ENCODE measurements at places on chromosomes 5 and 9.

DNA sequence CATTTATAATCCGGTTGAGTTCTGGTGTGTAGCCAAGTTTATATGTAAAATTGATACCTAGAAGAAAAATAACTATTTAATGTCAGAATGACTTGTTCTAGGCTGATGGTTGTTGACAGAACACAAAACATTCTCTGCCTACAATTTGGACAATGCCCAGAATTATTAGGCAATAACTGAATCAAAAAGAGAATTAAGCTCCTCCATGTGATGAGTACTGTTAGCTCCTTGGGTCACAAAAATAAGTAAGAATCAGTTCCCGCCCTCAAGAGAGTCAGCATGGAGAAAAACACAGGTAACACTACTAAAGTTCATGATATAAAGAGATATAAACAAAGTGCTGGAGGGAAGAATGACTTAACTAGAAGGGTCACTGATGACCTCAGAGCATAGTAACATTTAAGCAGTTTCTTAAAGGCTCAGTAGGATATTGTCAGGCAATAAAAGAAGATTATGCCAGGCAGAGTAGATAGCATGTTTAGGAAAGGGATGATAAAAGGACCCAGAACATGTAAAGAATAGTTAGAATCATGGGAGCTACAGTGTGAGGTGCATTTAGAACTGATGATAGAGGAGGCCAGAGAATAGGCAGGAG lies 200.5 kb upstream of the ACTBL2 start:
- no peak overlapping the region for H3K27ac ChIP-seq
- H3K27me3 ChIP-seq: no peaks in the 10 kb centered on the region
- no peaks in the 10 kb centered on the region for H3K36me3 ChIP-seq
- no peaks in the 10 kb centered on the region for H3K4me1 ChIP-seq
- no peak overlapping the region for H3K4me3 ChIP-seq

DNA sequence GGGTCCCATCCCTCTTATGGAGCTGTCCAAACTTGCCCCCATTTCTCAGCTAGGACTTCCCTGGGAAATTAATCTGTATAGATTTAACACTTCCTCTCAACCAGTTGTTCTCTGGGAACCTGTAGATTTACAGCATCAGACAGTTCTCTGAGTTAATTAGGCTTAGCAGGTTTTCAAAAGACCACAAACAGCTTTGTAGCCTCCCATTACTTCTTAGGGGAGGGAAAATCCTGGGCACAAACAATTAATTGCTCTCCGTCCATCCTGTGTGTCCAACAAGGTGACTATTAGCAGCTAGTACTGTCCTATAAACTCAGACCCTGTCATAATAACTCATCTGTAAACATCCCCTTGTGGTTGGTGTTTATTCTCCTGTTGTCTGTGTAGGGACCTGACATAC lies 197.9 kb downstream of the GOLPH3 start:
- H3K27me3 ChIP-seq: no peaks in the 10 kb centered on the region
- no peak overlapping the region for H3K27ac ChIP-seq
- no peak overlapping the region for H3K4me3 ChIP-seq
- no peak for DNase-seq

DNA sequence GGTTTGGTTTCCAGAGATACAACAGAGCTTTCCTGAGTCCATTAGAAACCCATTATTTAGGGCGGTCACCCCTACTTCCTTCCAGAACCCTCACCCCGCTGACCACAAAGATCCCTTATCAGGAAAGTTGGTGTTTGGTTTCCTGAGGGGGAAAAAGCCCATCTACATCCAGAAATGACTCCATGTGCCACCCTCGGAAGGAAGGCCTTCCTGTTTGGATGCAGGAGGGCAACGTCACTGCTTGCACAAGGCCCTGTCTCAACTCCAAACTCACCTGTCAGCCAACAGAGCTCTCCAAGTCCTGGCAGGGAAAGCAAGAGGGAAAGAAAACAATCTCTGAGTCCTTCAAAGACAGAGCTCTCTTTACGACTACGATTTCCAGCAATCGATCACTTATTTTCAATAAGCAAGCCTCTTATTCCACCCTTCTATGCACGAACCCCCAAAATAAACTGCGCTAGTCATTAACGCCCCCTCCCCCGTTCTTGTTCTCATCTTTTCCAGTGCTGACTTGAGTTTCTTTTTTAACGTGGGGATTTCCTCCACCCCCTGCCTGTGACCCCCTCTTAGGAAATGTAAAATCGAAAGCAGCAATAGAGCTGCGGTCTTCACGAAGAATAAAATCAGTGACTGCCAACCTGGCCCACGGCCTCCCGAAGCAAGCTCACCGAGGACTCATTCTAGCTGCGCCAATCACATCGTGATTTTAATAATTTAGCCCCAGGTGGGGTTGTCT lies 35.7 kb upstream of the NTNG2 start:
- H3K4me1 ChIP-seq: no peaks in the 10 kb centered on the region
- no peaks in the 10 kb centered on the region for H3K36me3 ChIP-seq
- no peak overlapping the region for H3K4me3 ChIP-seq
- no peak for DNase-seq

- no peak overlapping the region for H3K4me3 ChIP-seq
- no peak for DNase-seq
- no peaks in the 10 kb centered on the region for H3K36me3 ChIP-seq
These were observed 49.3 kb downstream of the COL15A1 start for GRCh38 chr9:98992885-98993569.

GRCh38 chr9:122810306-122810946 lies 10.5 kb downstream of the OR1K1 start:
- no peaks in the 10 kb centered on the region for H3K36me3 ChIP-seq
- no peak overlapping the region for H3K4me3 ChIP-seq
- H3K27ac ChIP-seq: no peak overlapping the region
- H3K27me3 ChIP-seq: no peaks in the 10 kb centered on the region
- no peak for DNase-seq

- no peaks in the 10 kb centered on the region for H3K36me3 ChIP-seq
- no peak overlapping the region for H3K27ac ChIP-seq
- H3K27me3 ChIP-seq: no peaks in the 10 kb centered on the region
- no peak overlapping the region for H3K4me3 ChIP-seq
- H3K4me1 ChIP-seq: no peaks in the 10 kb centered on the region
These were observed 216.9 kb upstream of the TMEM161B start for GRCh38 chr5:88485531-88485930.

- no peak for DNase-seq
- H3K27me3 ChIP-seq: no peaks in the 10 kb centered on the region
- no peaks in the 10 kb centered on the region for H3K36me3 ChIP-seq
- no peaks in the 10 kb centered on the region for H3K4me1 ChIP-seq
- no peak overlapping the region for H3K27ac ChIP-seq
These were observed 133.9 kb downstream of the PJA2 start for GRCh38 chr5:109275919-109276318.

GRCh38 chr9:13053504-13053903 lies 226.0 kb downstream of the MPDZ start:
- H3K4me3 ChIP-seq: no peak overlapping the region
- H3K4me1 ChIP-seq: no peaks in the 10 kb centered on the region
- no peaks in the 10 kb centered on the region for H3K36me3 ChIP-seq

GRCh38 chr5:171999877-172000276 lies 6.6 kb downstream of the FBXW11 start:
- H3K4me3 ChIP-seq: no peak overlapping the region
- no peaks in the 10 kb centered on the region for H3K36me3 ChIP-seq
- no peaks in the 10 kb centered on the region for H3K27me3 ChIP-seq

- H3K36me3 ChIP-seq: no peaks in the 10 kb centered on the region
- no peak overlapping the region for H3K4me3 ChIP-seq
- DNase-seq: no peak
- no peaks in the 10 kb centered on the region for H3K27me3 ChIP-seq
- no peak overlapping the region for H3K27ac ChIP-seq
These were observed 16.1 kb downstream of the NR6A1 start for GRCh38 chr9:124755061-124755460.

DNA sequence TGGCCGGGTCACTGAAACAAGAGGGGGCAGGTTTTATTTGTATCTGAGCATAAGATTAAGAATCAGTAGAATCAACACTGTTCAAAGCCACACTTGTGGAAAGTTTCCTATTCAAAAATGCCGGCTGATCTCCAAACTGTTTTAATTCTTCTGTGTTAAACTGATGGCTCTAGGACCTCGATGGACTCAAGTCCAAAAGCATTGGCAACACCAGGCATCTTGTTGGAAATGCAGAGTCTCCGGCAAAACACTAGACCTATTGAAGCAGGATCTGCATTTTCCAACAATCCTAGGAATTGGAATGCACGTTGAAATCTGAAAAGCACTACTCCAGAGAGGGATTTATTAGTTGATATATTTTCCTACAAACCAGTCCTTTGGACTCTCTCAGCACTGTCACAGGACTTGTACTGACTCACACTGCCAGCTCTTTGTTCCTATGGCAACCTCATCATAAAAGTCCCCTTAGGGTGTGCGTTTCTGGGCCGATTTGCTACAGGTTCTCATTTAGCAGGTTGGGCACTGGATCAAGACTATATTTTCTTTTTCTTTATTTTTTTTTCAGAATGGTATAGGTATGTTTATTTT lies 48.1 kb upstream of the PCA3 start:
- DNase-seq: no peak
- peak overlapping the region; percentile 67 for H3K27ac ChIP-seq
- H3K27me3 ChIP-seq: no peaks in the 10 kb centered on the region
- H3K36me3 ChIP-seq: peaks cover 26% of the 10 kb centered on the region
- no peak overlapping the region for H3K4me3 ChIP-seq
- H3K4me1 ChIP-seq: no peaks in the 10 kb centered on the region

DNA sequence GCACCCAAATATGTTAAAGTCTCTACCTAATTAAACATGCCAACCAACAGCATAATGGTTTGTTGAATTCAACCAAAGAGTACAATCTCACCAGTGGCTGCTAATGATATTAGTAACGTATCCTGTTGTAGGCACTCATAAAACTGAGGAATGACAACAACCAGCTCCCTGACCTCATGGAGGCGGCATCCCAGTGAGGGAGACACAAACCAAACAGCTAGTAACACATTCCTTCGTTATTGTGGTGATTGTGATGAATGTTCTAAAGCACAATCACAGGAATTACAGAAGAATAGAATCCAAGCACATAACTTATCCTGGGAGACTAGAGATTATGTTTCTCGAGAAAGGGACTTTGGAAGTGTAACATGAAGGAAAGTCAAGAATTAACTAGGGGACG lies 224.6 kb downstream of the CTNND2 start:
- no peak overlapping the region for H3K27ac ChIP-seq
- no peaks in the 10 kb centered on the region for H3K36me3 ChIP-seq
- H3K4me3 ChIP-seq: no peak overlapping the region
- H3K4me1 ChIP-seq: no peaks in the 10 kb centered on the region

- no peaks in the 10 kb centered on the region for H3K36me3 ChIP-seq
- DNase-seq: no peak
- H3K27ac ChIP-seq: no peak overlapping the region
- H3K4me3 ChIP-seq: no peak overlapping the region
These were observed 363.4 kb downstream of the NPR3 start for GRCh38 chr5:33074548-33074947.

- H3K27ac ChIP-seq: no peak overlapping the region
- peaks cover 64% of the 10 kb centered on the region for H3K36me3 ChIP-seq
- DNase-seq: no peak
- H3K4me1 ChIP-seq: peaks cover 10% of the 10 kb centered on the region
- H3K4me3 ChIP-seq: no peak overlapping the region
These were observed 3.6 kb downstream of the PSMB7 start for GRCh38 chr9:124411514-124412227.

DNA sequence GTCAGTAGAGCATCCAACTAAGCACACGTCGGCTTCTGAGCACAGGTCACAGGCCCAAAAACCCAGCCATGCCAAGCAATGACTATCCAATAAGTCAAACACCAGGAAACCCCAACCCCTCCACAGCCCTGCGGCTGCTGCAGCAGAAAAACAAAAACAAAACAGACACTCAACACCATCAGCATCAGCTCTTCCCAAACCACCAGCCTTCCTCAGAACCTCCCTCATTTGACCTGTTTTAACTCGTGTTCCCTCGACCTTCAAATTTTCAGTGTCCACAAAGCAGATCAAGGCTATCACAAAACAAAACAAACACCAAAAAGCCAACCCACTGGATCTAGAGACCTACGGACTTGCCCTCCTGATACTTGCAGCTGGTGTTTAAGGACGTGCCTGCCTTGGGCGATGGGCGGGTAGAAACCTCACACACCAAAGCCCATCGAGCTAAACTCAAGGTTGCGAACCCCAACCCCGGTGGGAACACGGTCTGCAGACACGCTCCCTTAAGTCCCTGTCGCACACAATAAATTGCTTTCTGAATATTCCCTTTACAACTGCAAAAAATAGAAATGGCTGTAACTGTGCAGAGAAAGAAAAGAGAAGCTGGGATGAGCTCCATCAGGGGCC lies 247.1 kb upstream of the ANKRD55 start:
- peak overlapping the region; percentile 97 for H3K27ac ChIP-seq
- H3K27me3 ChIP-seq: no peaks in the 10 kb centered on the region
- no peak for DNase-seq

GRCh38 chr5:76425928-76426804 lies 23.1 kb downstream of the IQGAP2 start:
- H3K4me3 ChIP-seq: no peak overlapping the region
- DNase-seq: no peak
- H3K27ac ChIP-seq: no peak overlapping the region
- H3K4me1 ChIP-seq: no peaks in the 10 kb centered on the region
- no peaks in the 10 kb centered on the region for H3K27me3 ChIP-seq
- no peaks in the 10 kb centered on the region for H3K36me3 ChIP-seq

GRCh38 chr9:959914-960313 lies 16.5 kb upstream of the DMRT3 start:
- H3K4me1 ChIP-seq: no peaks in the 10 kb centered on the region
- no peaks in the 10 kb centered on the region for H3K27me3 ChIP-seq
- DNase-seq: no peak
- H3K27ac ChIP-seq: no peak overlapping the region
- no peak overlapping the region for H3K4me3 ChIP-seq
- no peaks in the 10 kb centered on the region for H3K36me3 ChIP-seq

- peak overlapping the region; percentile 93 for H3K27ac ChIP-seq
- H3K36me3 ChIP-seq: no peaks in the 10 kb centered on the region
- no peak overlapping the region for H3K4me3 ChIP-seq
These were observed 60.4 kb downstream of the RAPGEF1 start for GRCh38 chr9:131679261-131680020.

GRCh38 chr5:526456-527088 lies 2.3 kb upstream of the SLC9A3 start:
- no peaks in the 10 kb centered on the region for H3K4me1 ChIP-seq
- DNase-seq: no peak

DNA sequence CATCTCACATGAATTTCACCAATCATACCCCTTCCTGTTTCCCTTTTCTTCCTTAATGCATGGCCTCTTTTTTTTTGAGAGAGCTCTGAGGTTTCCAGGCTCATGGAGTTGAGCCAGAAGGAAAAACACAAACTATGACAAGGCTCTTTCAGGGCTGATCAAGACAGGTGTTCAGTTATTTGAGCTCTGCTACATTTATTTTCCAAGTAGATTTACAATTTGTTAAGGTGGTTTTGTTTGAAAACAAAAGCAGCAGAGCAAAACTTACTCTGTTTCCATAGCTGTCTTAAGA lies 62.4 kb upstream of the IL7R start:
- DNase-seq: no peak
- no peak overlapping the region for H3K4me3 ChIP-seq
- no peaks in the 10 kb centered on the region for H3K36me3 ChIP-seq
- no peak overlapping the region for H3K27ac ChIP-seq
- H3K4me1 ChIP-seq: no peaks in the 10 kb centered on the region
- H3K27me3 ChIP-seq: no peaks in the 10 kb centered on the region
